ENCODE measurements at places on chromosomes 2 and 18. TPM values are rescaled to one million over a fixed set of nuclear protein-coding genes. Genes with fewer than 3 reads are reported as not detected.

Gene VAMP5
- total RNA-seq, result 91.4 TPM

Gene GCG
- not detected for total RNA-seq

DNA sequence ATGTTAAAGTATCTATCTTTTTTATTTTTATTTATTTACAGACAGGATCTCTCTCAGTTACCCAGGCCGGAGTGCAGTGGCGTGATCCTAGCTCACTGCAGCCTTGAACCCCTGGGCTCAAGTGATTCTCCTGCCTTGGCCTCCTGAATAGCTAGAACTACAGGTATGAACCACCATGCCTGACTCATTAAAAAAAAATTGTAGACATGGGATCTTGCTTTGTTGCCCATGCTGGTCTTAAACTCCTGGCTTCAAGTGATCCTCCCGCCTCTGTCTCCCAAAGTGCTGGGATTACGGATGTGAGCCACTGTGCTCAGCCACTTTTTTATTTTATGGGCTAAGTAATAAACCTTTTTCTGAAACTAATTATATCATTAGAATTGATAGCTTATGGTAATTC is 7.1 kb downstream of the MFSD6 start:
- no peak for DNase-seq

- no peak for DNase-seq
Measured at GRCh38 chr2:238418999-238419546, 7.7 kb upstream of the ASB1 start.

DNA sequence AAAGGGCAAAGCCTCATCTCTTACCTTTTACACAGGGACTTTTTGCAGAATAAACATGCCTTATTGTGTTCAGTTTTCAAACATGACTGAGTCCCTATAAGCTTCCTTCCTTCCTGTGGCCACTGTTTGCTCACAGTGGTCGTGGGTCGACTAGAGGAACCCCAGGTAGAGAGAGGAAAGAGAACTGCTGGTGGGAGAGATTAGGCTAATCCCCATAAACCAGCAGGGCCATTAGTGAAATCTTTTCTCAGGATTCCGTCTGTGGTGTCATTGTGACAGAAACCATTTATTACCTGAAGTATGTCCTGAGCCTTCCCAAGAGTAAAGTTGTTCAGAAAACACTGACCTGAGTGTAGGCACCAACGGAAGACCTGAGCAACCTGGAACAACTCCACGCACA is 21.3 kb upstream of the BOD1L2 start:
- DNase-seq, result no peak

Measured in left cardiac atrium (tissue), 4 donors.